WTC11 (cell line): ENCODE measurements at places on chromosomes 4 and X.
A peak's percentile ranks its signal among the peaks of the same experiment; 100 is the strongest.

- DNase-seq, result no peak
Observed at GRCh38 chr4:67549123-67549522, 3.8 kb upstream of the CENPC start.

- DNase-seq, result no peak
Observed at GRCh38 chr4:152101556-152102435, 341.0 kb upstream of the GATB start.

DNA sequence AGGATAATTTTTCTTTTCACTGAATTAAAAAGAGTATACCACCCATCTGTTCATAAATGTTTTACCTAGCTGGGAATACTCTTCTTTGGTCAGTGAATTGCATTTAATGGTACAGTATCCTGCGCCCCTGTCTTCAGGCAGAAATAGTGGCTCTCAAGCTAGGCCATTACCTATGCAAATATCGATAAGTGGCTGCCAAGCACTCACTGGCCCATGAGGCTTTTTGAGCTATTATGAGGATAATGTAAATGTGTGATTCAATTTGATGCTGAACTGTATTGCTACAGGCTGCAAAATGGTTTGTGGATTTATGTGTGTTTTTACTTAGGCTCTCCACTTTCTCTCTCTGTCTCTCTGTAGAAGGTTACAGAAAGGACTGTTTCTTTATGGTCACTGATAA, 30.1 kb upstream of the MTMR1 start:
- DNase-seq, result no peak

- no peak for DNase-seq
Observed at GRCh38 chr4:93759506-93759905, 69.0 kb upstream of the ATOH1 start.

DNA sequence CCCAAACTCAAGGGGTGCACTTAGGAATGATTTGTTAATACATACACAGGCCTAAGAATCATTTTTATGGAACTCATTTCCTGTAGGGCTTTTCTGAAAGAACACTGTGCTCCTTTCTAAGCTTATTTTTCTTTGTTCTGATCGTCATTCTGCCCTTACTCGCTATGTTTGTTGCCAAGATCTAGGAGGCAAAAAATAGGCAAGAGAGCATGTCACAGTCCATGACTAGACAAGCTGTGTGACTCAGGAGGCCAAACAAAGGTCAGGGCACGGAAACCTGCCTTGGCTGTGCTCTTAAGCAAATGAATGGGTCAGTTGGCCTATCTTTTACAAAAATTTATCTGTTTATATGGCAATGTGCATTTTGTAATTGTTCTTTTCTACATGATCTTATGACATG, 42.5 kb upstream of the C1GALT1C1 start:
- no peak for DNase-seq

DNA sequence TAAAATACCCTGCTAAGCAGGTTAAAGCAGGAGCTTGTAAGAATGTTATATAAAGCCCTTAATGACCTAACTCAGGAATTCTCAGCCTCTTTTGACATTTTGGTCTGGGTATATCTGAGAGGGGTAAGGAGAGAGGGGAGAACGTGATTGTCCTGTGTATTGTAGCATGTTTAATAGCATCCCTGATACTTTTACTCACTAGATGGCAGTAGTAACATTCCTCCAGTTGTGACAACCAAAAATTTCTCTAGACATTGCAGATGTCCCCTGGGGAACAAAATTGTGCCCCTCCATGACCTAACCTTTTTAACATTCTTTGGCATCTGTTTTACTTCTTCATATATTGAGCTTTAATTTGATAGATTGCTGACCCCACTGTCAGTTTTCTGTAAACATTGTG, 17.9 kb downstream of the SMARCA5 start:
- DNase-seq, result no peak

DNA sequence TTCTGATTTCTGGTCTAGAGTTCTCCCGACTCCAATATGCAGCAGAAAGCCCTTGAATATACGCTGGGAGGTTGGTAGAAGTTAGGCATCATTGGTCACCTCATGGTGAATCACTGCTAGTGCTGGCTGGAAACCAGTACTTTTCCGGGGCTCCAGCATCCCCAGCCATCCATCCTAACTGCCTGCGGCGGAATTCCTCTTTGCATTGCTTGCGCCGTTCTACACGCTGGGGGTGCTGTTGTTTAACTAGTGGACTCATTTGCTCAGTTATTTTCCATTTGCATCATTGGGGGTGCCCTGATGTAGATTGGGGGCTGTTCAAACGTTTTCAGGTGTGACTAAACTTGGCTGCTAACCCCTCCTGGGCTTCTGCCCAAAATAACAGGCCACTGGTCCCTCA, 23.3 kb upstream of the GPR50 start:
- peak; percentile 63 for DNase-seq

DNA sequence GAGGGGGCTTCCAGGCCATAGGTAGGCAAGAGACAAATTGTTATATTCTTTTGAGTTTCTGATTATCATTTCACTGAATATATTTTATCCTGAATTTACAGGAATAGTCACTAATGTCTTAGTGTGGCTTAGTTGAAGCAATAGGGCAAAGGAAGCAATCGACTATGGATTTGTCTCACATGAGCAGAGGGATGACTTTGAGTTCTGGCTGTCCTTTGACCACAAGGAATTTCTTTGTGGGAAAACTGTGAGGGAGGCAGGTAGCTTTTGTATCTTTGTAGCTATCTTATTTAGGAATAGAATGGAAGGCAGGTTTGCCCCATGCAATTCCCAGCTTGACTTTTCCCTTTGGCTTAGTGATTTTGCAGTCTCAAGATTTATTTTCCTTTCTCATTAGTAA, 207.3 kb upstream of the ANXA10 start:
- DNase-seq, result no peak

DNA sequence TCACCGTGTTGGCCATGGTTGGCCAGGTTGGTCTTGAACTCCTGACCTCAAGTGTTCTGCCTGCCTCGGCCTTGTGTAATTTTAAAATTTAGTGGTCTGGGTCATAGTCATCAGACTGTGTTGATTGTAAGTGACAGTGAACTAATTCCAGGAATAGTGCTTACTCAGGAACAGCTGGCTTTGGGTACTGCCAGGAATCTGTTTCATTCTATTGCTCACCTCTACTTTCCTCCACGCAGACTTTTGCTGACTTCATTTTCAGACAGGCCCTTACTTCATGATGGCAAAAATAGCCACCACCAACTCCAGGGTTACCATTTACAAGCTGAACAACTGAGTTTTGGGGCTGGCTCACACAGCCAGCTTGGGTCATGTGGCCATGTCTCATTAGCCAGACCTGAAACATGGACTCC, 54.6 kb downstream of the FNIP2 start:
- no peak for DNase-seq

- no peak for DNase-seq
Observed at GRCh38 chr4:26490111-26490959, at the start of gene CCKAR. Gene CCKAR, minus strand, starts transcription at chr4:26490484. Its CDS starts 217 bp downstream, at chr4:26490267.

DNA sequence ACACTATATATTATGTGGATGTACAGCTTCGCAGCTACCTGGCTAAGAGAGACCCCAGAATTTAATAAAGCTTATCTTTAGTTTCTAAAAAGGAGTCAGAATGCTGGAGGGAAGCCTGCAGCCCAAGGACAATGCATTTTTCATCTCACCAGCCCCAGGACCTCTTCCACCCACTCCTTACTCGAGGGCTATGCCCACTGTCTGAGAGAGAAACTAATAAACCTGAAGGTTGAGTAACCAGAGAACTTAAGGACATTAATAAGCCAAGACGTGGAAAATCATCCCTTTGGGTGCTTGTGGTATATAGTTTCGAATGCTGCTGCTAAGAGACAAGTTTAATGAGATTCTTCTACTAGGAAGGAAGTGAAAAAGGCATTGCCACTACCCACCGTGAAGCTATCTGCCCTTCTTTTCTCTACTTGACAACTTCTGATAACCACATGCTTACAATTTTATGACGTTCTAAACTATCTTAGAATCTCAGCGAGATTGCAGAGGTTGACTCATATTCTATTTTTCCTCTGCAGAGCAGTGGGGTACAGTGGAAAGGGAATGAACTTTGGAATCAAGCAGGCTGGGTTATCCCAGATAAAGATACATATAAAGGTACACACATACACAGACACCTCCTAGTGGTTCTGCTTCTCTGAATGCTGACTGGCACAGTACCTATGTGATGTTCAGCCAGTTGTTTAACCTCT, 3.3 kb downstream of the RELL1 start:
- DNase-seq, result no peak

GRCh38 chr4:120232050-120232449, 165.4 kb upstream of the MAD2L1 start:
- no peak for DNase-seq

DNA sequence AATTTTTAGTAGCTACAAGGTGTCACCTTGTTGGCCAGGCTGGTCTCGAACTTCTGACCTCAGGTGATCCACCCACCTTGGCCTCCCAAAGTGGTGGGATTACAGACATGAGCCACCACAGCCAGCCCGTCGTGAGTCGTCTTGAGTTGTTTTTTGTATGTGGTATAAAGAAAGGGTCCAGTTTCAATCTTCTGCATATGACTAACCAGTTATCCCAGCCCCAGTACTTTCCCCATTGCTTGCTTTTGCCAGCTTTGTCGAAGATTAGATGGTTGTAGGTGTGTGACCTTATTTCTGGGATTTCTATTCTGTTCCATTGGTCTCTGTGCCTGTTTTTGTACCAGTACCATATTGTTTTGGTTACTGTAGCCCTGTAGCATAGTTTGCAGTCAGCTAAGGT, 105.9 kb downstream of the OR13H1 start:
- no peak for DNase-seq

DNA sequence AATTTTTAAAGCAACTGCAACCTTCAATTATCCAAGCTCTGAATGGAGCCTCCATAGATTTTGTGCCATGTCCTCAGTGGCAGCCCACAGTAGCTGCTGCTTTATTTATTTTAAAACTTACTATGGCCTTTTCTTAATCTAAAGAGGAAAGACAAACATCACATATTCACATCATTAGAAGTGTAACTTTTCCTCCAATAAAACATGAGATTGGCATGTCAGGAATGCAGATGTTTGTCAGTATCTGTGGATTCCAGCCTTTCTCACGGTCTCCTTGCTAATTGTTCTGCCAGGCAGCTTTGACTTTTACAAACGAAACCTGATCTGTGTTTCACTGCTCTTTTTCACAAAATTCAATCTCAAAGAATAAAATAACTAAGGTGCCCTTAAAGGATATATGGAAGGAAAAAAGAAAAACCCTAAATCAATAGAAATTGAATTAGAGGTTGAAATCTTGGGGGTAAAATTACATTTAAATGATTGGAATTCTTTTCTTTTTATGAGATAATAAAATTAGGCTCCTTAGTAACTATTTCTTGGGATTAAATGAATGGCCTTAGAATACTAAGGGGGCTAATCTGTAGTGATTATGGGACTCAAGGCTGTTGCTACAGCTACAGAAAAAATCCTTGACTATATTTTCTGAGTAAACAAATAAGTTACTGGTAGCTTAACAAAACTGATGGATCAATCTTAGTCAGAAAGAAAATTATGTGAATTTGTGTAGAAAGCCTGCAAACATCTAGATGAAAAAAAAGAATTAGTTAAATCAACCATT, 151.3 kb downstream of the RTL9 start:
- no peak for DNase-seq

- no peak for DNase-seq
Observed at GRCh38 chr4:52780206-52780605, 29.0 kb upstream of the ERVMER34-1 start.

- no peak for DNase-seq
Observed at GRCh38 chrX:134315866-134316265, 78.9 kb downstream of the CCDC160 start.

- DNase-seq, result no peak
Observed at GRCh38 chrX:123230798-123231197, 46.7 kb downstream of the GRIA3 start.

- no peak for DNase-seq
Observed at GRCh38 chr4:67038228-67038566, 507.1 kb downstream of the CENPC start.

DNA sequence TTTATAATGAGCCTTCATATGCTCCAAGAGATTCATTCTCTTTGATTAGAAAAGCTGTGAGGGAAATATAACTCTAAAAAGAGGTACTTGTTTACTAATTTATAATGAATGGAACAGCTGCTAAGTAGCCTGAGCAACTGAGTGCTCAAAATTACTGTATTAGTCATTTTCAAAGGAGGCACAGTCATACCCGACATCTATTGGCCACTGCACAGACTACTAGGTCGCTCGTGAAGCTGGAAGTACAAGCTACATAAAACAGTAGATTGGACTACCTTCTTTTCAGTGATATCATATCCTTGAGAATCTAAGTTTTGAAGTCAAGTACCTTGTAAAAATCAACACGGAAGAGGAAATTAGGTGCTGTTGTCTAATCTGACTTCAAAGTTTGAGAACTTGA, 52.0 kb upstream of the GLRB start:
- no peak for DNase-seq

GRCh38 chrX:25144043-25144940, 128.5 kb upstream of the ARX start:
- peak; percentile 55 for DNase-seq
